ENCODE measurements at places on chromosomes 7 and 10.
A peak's percentile ranks its signal among the peaks of the same experiment; 100 is the strongest.

DNA sequence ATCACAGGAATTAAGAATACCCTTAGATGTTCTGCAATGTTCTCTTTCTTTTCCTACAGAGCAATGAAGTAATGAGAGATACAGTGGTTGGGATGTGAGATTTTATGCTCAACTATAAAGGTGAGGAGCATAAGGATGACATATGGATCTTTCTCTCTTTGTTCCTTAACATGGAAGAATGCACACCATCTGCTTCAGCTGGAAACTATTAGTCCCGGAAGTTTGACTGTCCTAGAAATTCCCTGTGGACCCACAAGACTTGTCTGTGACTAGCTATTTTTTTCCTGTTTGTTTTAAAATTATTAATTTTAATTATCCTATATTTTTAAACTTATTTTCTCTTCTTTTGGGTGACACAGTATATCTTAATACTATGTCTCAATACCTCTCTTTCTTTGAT is 80.2 kb downstream of the DKK1 start:
- DNase-seq = no peak

- no peak for DNase-seq
Observed at GRCh38 chr7:41207141-41207540, 495.7 kb downstream of the INHBA start.

GRCh38 chr7:30068117-30068516 is 39.9 kb downstream of the PLEKHA8 start:
- DNase-seq = no peak

DNA sequence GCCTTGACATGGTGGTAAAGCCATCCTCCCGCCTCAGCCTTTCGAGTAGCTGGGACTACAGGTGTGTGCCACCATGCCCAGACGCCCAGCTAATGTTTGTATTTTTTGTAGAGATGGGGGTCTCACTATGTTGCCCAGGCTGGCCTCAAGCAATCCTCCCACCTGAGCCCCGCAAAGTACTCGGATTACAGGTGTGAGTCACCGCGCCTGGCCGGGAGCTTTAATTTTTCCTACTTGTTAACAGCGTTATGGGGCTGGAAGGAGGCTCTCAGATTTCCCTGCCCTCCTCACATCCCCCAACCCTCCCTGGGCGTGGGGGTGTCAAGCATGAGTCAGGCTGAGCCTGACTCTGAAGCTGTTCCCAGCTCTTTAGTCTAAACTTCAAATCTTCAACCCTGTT is 8.3 kb downstream of the ALKBH4 start:
- no peak for DNase-seq

GRCh38 chr10:11875494-11876281 is 52.5 kb downstream of the PROSER2 start:
- no peak for DNase-seq

DNA sequence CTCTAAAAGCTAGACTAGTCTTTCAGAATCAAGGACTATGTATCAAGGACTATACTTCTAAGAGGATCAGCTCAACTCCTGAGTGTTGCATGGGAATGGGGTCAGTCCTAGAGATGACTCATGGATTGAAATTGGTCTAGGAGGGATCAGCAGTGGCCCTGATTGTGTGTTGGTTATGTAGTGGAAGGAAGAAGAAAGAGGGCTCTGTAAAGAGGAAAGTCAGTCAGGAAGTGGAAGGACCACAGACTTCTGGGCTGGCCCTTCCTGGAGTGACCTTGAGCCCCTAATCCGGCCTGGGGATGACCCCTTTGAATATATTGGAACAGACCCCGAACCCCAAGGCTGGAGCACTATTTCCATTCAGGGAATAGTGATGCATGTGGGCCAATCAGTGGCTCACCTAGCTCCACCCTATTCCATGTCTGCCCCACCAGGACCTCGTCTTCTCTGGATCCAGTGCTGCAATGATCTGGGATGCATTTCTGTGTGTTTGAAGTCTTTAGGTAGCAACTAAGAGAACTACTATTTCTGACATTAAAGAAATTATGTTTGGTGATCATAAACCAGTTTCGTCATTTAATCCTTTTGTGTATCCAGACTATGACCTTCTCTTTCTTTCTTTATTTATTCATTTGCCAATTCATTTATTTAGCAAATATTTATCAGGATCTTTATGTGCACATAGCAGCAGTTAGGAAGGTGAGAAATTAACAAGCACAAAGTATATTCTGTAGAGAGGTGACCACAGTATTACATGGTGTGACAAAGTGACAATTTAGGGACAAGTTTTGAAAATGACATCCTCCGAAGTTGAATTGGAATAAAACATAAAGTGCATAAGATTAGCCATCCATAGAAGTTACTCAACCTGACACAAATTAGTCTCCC is 48.6 kb upstream of the KIF5B start:
- no peak for DNase-seq

GRCh38 chr10:118564652-118565051 is 30.8 kb downstream of the PRLHR start:
- peak; percentile 28 for DNase-seq

- no peak for DNase-seq
Observed at GRCh38 chr10:101013365-101013825, 13.8 kb downstream of the LZTS2 start.

DNA sequence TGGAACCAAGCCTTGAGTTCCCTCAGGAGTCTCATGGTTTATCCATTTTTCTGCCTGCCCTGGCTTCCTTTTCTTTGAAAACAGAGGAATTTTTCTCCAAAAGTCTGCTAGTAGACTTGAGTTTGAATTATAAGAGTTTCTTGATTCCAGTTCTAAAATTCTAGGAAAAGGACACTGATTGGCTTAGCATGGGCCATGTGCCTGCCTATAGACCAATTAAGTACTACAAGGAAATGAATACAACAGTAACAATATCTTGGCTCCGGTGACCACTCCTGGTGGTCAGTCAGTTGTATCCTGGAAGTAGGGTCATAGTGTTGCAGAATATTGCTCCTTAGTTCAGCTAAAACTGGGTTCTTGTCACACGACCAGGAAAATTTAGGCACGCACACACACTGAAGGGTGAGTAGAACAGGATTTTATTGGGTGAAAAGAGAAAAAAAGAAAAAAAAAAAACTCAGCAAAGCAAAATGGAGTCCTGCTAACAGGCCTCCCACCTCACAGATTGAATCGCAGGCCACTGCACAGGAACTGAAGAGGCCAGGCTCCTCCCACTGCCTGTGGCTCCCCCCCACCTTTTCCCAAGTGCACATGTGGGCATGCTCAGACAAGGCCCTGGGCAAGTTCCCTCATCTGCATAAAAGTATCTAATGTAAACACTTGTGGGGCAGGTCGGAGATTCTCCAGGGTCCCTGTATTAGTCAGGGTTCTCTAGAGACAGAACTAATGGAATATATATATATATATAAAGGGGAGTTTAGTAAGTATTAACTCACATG is 155.1 kb downstream of the LYZL1 start:
- peak; percentile 56 for DNase-seq

DNA sequence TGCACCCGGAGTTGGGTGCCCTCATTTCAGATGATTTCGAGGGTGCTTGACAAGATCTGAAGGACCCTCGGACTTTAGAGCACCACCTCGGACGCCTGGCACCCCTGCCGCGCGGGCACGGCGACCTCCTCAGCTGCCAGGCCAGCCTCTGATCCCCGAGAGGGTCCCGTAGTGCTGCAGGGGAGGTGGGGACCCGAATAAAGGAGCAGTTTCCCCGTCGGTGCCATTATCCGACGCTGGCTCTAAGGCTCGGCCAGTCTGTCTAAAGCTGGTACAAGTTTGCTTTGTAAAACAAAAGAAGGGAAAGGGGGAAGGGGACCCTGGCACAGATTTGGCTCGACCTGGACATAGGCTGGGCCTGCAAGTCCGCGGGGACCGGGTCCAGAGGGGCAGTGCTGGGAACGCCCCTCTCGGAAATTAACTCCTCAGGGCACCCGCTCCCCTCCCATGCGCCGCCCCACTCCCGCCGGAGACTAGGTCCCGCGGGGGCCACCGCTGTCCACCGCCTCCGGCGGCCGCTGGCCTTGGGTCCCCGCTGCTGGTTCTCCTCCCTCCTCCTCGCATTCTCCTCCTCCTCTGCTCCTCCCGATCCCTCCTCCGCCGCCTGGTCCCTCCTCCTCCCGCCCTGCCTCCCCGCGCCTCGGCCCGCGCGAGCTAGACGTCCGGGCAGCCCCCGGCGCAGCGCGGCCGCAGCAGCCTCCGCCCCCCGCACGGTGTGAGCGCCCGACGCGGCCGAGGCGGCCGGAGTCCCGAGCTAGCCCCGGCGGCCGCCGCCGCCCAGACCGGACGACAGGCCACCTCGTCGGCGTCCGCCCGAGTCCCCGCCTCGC is at the start of gene EGFR:
Gene EGFR (plus strand): TSS at position 657 of the 830 bp plus-strand sequence. CDS start 261 bp downstream, outside the sequence.
- no peak for DNase-seq

DNA sequence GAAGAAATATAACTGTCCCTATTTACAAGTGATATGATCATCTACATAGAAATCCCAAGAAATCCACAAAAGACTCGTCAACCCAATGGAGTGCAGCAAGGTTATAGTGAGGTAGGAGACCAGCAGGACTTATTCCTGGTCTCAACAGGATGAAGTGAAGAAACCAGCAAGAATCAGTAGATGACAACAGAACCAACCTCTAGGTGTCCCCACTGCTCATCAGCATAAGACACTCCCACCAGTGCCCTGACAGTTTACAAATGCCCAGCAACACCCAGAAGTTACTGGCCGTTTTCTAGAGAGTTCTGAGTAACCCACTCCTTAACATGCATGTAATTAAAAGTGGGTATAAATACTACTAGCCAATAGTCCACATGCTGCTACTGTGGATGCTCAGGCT is 470.5 kb upstream of the LRRTM3 start:
- DNase-seq = peak; percentile 1

DNA sequence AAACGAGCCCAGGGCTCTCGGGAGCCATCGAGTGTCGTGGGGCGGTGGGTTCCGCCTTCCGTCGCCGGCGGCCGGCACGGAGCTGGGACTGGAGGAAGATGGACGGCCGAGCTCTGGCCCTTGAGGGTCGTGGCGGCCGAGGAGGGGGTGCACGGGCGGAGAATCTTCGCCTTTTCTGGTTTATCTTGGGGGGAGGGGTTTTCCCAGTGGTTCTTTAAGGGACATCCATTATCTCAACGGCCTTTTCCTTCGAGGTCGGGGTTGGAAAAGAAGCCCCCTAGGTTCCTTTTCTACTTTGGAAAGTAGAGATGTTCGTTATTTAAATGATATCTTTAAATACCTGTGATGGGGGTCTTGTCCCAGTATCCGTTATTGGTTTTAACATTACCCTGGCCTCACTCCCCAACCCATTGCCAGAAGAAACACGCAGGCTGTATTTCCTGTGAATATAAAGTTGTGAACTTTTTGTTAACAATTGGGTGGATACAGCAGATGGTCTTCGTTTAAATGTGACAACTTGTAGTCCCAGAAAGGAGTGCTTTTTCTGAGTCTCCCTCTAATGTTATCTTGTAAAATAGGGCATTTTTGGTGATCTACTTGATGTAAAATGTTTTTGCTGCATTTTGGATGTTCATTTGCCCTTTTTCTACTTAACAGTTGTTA is 765 bp downstream of the CCAR1 start:
- peak; percentile 12 for DNase-seq

DNA sequence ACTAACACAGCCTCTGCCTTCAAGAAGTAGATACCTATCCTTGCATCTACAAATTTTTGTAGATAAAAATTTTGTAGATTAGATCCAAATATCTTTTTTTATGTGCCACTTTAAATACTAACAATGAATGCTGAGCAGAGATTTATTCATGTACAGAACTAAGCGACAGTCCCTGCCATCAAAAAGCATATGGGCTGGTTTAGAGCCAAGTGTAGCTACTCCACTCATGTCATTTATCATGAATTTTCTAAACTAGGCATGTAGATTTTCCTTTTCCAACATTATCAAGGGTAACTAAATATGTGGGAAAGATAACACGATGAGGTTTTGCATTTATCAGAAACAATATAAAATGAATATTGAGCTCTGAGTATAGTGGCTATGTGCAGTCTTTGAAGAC is 857.5 kb downstream of the XPNPEP1 start:
- no peak for DNase-seq

DNA sequence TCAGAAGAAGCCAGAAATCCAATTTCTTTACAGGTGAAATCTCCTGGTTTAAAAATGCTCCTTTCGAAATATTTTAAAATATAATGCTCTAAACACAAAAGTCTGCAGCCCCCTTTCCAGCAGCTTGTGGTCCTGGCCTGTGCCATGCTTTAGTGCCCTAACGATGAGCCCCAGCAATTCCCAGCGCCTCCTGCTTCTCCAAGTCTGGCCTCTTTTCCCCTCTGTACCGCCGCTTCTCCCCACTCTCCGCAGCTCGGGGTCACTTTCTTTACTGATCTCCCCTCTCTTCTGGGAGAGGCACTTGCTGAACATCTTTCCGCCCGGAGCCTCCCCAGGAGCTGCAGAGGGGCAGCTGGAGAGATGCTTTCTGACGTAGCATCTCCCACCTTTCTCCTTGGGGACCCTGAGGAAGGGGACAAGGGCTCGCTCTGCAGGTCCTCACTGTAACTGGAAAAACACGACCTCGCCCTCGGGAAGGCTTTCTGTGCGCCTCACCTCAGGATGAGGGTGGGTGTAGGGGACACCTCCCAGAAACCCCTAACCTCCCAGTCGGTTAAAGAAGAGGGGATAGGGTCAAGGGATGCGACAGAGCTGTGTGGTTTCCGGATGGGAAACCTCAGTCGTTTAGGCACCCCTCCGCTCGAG is 565 bp upstream of the INA start:
- DNase-seq = peak; percentile 9

DNA sequence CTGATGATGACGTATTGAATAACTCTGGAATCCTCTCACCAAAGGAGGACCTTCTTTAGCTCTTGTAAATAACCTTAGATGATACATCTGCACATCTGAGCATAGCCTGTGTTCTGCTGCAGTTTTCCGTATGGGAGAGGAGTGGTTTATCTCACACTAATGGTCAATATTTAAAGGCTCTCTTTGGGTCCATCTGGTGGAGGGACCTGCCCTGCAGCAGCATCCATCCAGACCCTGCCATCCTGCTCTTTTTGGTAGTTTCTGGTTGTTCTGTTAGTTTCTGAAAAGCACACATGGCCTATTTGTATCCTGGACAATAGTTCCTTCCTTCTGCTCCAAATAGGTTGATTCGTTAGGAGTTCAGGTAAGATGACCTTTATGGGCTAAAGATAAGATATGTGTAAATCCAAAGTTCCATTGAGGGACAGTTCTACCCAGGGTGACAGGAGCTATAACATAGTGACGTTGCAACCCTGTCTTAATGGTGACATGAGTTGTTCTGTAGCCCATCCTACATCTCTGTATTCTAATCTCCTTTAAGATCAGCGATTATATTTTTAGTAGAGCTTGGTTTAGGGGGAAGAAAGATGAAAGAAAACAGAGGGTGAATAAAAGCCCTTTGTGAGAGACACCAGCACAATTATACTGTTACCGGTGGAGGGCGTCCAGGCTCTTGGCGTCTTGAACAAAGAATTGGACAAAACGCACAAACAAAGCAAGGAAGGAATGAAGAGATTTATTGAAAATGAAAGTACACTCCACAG is 60.0 kb upstream of the KLF14 start:
- DNase-seq = no peak

GRCh38 chr7:149253665-149254064 is 8.3 kb upstream of the ZNF783 start:
- DNase-seq = no peak
